NCI-H1436 (cell line): ENCODE measurements at places on chromosomes 11 and 22.

DNA sequence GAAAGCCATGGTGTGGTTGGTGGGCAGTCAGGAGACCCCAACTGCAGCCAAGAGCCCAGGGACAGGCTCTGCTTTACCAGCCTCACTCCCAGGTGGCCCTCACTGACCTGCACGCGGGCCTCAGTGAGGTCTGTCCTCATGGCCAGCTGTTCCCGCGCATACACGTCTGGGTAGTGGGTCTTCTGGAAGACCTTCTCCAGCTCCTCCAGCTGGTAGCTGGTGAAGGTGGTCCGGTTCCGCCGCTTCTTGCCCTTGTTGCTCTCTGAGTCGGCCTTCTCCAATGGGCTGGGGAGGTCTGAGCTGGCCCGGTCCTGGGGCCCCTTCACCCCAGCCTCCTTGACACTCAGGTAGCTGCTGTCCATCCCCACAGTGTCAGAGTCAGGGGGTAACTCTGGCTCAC is 34.7 kb downstream of the ALX4 start:
- DNase-seq: no peak

DNA sequence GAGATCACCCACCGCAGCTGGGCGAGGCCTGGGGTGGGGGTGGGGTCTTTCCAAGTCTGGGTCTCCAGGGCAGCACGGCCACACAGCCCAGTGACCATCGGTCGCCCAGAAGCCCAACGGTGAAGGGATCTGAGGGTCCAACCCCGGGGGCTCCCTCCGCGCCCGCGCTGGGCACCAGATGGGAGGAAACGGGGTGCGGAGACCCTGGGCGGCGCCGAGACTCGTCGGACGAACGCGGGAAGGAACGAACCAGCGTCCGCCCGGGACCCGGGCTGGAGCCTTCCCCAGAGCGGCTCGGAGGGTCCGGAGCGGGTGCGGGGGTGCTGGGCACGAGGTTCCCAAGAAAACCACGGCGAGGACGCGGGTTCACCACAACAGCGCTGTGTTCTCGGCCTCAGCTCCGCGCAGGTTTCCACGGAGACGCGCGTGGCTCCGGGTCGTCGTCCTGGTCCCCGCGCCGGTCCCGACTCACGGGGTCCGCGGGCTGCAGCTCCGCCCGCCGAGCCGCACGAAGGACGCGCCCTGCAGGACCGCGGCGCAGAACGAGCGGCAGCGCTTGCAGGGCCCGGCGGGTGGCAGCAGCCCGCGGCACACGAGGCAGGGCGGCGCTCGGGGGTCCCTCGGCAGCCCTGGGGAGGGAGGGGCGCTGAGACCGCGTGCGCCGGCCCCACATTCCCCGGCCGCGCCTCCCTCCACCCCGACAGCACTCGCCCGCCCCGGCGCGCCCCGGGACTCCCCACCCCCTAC is 2.3 kb upstream of the IL17REL start:
- DNase-seq: no peak

- no peak for DNase-seq
Observed at GRCh38 chr11:70845591-70846041, 406.8 kb downstream of the SHANK2 start.

DNA sequence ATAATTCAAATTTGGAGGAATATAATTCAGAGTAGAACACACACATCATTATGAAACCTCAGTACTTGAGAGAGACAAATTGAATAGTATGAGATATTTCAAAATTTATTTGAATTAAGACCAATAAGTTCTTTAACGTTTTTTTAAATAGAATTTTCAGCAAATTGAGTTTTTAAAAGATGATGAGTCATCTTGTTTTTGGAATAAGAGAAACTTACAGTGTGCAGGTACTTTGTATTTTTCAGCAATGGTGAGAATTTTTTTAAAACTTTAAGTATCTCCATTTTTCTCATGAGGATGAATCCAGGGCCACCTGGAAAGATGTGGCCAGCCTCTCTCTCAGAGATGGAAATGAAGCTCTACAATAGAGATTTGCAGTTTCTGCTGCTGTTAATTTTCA is 1015.0 kb upstream of the TENM4 start:
- no peak for DNase-seq

GRCh38 chr11:74634537-74634936 is 42.2 kb downstream of the POLD3 start:
- no peak for DNase-seq

DNA sequence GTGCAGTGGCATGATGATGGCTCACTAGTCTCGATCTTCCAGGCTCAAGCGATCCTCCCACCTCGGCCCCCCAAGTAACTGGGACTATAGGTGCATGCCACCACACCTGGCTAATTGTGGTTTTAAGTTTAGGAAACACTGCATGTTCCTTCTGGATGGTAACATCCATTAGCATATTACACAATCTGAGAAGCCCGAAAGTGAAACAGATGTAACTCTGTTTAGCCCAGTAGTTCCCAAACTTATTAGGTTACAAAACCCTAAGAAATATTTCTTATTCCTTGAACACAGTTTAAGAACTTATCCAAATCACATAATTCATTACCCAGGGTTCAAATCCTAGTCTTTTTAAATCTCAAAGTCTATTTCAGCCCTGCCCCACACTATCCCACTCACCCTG is 28.3 kb downstream of the POLDIP3 start:
- DNase-seq: no peak

GRCh38 chr11:121445071-121445768 is 6.9 kb upstream of the SORL1 start:
- no peak for DNase-seq

DNA sequence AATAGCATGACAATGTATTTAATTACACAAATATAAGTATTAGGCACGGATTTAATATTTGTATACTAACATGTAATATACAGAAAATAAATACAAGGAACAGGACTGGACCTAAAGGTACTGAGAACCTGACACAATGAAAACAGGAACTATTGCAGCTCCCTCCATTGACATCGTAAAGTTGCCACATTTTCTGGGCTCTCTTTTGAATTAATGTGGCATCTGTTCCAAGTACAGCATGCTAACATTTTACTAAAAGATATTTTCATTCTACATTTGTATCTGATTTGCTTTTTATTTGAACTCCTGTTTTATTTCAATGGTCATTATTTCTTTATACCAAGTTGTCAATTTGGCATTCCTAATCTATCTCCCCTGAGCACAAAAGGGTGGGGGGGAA is 15.3 kb downstream of the PHF21A start:
- no peak for DNase-seq

DNA sequence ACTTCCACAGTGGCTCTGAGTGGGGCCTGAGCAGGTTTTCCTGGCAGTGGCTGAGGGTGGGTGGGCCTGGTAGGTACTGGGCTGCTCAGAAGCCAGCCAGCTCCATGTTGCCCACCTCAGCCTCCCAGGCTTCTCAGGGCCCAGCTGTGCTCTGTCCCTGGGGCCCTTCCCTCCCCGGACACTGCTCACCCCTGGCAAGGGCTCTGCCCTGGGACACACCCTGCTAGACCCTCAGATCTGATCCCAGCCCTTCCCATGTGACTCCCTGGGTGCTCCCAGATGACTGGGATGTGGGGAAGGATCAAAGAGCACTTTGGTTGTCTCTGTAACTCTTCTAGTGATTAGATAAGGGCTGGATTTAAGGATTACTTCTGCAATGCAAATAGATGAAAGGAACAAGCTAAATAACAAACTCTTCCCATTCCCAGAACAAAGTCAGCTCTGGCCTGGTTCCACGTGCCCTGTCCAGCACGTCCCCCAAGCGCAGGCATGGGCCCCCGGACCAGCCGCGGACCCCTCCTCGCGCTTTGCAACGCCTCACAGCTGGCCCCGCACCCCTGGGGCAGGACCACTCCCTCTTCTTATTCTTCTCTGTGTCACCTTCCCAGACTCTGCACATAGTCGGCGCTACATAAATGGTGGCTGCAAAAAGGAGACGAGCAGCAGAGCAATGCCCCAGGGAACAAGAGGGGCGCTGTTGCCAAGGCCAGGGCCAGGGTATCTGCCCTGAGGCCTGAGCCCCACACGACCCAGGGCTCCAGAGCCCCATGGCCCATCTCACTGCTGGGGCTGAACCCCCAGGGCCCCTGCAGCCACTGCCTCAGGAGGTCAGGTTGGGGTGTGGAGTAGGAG is 5.7 kb upstream of the KRTAP5-6 start:
- DNase-seq: no peak

DNA sequence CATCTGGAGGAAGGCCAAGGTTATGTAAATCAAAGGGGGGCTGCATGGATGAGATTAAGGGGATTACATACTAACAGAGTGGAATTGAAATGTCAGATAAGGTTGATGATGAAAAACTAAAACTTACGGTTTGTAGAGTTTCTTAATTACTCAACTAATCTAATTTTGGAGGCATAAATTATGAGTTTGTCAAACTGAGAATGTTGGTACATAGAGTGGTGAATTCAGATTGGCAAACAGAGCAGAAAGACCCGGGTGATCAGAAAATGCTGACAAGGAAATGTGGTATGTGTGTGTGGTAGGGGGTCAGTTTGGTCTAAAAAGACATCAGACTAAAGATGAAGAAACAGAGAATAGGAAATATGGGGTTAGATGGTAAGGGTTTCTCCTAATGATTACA is 11.0 kb downstream of the MS4A6E start:
- no peak for DNase-seq

GRCh38 chr11:33736148-33736812 is at the start of gene CD59:
TSS of gene CD59 (minus strand) at chr11:33736423. CDS start at chr11:33722445, 13,978 bp downstream.
- DNase-seq: peak; percentile 88

DNA sequence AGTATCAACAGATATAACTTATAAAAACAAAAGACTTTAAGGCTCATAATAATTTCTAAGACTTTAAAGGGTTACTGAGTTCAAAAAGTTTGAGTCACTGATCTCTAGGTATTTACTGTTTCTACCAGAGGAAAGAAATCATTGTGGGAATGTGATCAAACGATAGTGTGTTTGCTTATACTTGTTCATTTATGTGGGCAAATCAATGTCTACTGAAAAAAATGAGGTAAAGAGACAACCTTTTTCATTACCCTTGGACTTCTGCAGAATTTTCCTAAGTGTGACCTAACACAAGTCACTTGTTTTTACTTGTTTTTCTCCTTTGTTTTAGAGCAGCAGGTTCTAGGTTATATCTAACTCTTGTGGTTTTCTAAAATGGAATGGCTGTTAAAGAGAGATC is 65.4 kb downstream of the PRR5L start:
- no peak for DNase-seq

DNA sequence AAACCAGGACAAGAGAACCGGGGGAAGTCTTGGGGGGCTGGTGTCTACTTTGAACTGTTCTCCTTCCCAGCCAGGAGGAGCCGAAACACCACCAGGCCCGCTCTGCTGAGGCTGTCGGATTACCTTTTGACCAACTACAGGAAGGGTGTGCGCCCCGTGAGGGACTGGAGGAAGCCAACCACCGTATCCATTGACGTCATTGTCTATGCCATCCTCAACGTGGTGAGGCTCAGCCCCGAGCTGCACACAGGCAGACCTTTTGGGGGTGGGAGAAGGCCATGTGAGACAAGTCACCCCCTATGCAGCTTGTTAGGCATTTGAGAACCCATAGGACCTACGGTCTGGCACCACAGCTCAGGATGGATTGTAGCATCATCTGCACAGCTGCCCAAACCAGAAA is 2.8 kb downstream of the HTR3A start:
- no peak for DNase-seq

DNA sequence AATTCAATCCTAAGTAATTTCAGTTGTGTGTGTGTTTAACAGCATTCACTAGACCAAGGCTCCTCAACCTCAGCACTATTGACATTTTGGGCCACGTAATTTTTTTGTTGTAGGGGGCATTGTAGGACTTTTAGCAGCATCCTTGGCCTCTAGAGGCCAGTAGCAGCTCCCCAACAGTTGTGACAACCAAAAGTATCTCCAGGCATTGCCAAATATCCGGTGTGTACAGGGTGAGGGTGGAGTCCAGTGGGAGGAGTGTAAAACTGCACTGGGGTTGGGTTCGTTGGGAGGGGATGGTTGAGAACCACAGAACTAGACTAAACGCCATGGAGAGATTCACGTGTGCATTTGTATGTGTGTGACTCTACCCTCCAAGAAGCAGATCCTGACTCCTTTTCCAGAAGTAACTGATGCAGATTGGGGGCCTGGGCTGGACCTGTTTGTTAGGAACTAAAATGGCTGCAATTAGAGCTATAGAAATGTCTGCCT is 5.9 kb upstream of the PHF21A start:
- no peak for DNase-seq

- no peak for DNase-seq
Observed at GRCh38 chr11:106983991-106984390, 34.3 kb downstream of the GUCY1A2 start.

- no peak for DNase-seq
Observed at GRCh38 chr11:59174664-59175033, 2.7 kb downstream of the DTX4 start.
